ENCODE measurements at places on chromosomes 4 and X. TPM values are rescaled to one million over a fixed set of nuclear protein-coding genes. Genes with fewer than 3 reads are reported as not detected.

DNA sequence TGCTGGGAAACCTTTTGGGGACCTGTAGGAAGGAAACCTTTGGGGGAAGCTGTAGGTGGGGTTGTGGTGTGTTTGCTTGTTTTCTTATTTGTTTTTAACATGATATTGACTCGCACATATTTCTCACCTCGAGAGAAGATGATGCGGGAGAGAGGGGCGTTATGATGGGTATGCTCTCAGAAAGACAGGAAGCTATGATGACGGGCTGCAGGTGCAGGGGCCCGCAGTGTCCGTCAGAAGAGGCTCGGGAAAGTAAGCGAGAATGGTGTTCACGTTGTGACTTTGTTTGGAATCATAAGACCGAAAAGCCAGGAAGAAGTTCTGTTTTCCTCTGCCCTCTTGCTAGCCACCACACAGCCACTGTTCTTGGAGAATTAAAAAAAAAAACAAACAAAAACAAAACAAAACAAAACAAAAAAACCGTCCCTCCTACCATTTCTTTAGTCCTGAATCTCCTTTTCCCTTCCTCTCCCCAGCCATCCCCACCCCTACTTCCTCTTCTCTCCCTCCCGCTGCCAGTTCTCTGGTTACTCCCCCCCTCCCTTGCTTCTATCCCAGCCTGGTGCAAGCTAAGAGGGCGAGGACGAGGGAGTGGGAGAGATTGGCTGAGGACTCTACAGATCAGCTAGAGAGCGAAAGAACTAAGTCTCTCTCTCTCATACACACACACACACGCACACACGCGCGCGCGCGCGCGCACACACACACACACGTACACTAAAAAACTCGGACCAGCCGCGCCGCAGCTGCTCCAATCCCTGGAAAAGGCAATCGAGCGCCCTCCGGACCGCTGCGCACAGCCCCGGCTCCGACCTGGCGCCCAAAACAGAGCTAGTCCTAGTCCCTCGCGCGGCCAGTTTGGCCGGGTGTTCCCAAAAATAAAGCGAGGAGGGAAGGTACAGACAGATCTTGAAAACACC is at the start of gene BMP3:
Gene BMP3, plus strand, starts transcription at position 648 of the 920 bp plus-strand sequence. CDS start 577 bp downstream, outside the sequence.
- no peak for DNase-seq

- peak; percentile 23 for DNase-seq
Measured at GRCh38 chr4:82223715-82224114, 150.1 kb downstream of the HNRNPD start.

- no peak for DNase-seq
Measured at GRCh38 chr4:179662522-179662921, 2220.3 kb upstream of the AGA start.

GRCh38 chrX:53088136-53088974 is 5.6 kb upstream of the KANTR start:
- peak; percentile 87 for DNase-seq

- DNase-seq = no peak
Measured at GRCh38 chrX:139720979-139721378, 13.0 kb upstream of the MCF2 start.

- no peak for DNase-seq
Measured at GRCh38 chrX:15929194-15929593, 74.6 kb upstream of the AP1S2 start.

GRCh38 chr4:20326460-20326859 is 74.8 kb downstream of the SLIT2 start:
- no peak for DNase-seq

GRCh38 chrX:110732266-110732665 is 63.4 kb downstream of the CHRDL1 start:
- no peak for DNase-seq

- no peak for DNase-seq
Measured at GRCh38 chrX:24979081-24979480, 36.7 kb downstream of the ARX start.

- no peak for DNase-seq
Measured at GRCh38 chr4:4724321-4724720, 135.1 kb upstream of the MSX1 start.

DNA sequence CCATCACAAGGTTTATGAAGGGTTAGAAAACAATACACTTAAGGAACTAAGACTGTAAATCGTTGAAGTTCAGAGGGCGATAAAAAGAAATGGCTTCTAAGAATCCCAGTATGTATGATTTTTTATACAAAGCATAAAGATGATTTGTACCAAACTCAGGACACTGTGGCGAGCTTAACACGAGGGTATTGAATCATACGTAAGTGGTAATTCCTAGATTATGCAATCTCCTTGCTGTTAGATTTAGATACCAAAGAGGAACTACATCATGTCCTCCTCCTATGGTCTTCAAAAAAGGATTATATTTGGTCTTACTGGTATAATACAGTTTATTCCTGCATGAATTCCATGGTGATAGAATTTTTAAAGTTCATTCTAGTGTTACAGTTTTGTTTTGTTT is 23.9 kb downstream of the NFKB1 start:
- DNase-seq = no peak

DNA sequence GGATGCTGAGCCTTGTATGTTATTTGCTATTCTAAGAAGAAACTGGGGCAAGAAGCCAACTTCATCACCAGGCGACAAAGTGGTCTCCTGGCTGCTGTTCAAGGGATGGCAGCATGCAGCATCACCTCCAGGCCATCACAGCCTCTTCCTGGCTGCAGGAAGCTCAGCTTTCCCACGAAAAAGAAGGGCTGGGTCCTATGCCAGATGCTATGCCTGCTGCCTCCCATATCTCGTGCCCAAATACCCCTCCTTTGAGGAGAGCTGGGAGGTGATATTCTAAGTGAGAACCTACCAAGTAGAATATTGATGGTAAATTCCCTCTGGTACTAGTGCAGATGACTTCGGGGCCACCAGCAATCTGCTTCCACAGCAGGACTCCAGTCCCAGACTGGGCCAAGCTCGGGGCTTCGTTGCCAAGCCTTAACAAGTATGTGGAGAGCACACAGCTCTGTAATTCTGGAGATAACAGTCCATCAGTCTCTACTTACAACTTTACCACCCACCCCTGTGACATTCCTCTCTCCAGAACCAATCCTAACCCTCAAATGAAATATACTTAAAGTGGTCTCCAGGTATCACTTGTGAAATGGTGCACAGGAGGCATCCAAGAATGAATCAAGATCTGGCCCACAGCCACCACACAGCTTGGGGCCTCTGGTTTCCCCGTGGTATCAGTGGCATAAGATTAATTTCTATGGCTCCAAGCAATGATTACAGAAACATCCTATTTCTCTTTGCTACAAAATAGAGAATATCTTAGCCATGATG is 149.3 kb downstream of the PALLD start:
- no peak for DNase-seq

- no peak for DNase-seq
Measured at GRCh38 chrX:142831961-142832530, 193.7 kb upstream of the SPANXN4 start.

GRCh38 chr4:124861761-124862160 is 149.2 kb upstream of the ANKRD50 start:
- no peak for DNase-seq

GRCh38 chr4:101200561-101200960 is 146.8 kb downstream of the PPP3CA start:
- no peak for DNase-seq

DNA sequence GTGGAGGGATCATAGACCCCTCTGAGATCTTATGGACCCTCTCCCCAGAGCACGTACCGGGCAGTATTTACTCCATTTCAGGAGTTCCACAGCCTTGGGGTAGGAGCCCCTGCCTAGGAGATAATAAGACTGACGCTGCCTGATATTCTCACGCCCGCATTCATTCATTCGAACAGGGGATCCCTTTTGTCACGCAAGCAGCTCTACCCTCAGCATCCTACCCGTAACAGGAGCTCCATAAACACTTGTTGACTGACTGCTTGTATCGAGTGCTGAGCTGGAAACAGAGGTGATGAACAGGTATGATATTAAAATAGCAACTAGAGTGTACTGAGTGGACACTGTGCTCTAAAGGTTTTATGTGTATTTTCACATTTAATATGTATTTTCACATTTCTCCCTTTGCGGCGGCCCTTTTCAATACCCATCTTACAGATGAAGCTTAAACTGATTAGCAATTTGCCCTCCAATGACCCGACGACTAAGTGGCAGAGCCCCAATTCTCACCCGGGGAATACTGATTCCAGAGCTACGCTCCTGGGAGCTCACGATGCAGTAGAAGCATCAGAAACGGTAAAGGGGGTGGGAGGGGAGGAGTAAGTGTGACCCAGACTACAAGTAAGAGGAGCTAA is 888 bp downstream of the RAB28 start:
- peak; percentile 16 for DNase-seq

- peak; percentile 36 for DNase-seq
Measured at GRCh38 chrX:12997906-12998687, 23.2 kb downstream of the TMSB4X start.

- no peak for DNase-seq
Measured at GRCh38 chr4:64068096-64068495, 341.2 kb downstream of the TECRL start.

DNA sequence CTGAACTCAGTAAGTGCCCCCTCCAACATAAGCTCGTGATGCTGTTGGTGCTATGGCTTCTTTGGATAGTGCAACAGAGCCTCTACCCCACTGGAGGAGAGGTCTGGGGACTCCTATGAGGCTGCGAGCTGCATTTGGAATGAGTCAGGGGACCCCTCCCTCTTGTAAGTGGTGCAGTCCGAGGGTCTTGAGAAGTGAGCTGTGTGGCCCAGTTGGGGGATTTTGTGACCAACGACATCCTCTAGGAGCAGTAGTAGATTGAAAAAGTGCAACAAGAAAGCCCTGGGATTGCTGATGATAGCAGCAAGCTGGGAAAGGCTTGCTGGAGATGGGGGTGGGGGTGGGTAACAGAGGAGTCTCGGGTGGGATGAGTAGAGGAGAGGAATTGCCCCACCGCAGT is 3.1 kb downstream of the FRMPD3 start:
- DNase-seq = no peak

DNA sequence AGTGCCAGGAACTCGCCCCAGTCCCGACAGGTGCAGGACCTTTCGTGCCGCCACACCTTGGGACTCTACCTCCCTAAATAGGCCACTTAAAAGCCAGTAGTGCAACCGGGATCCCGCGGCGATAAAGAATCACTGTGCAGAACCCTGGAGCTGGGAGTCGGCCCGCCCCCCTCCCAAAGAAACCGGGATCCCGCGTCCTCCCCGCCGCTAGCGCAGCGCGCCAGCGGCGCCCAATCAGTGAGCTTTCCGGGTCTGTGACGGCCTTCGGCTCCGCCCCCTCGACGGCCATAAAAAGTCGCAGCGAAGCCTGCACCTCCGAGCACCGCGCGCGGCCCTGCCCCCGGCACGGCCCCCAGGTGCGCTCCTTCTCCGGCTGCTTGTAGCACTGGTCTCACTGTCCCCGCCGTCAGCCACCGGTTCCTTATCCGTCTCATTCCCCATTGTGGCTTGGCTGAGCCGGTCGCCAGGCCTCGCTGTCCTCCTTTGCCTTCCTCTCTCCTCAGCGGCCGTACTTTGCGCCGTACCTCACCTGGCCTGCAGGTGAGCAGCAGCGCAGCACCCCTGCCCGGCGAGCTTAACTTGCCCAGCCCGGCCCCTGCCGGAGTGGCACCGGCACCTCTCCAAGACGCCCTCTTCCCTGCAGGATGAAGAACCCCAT is at the start of gene LRAT:
Gene LRAT, plus strand, starts transcription at position 318 of the 658 bp plus-strand sequence. Its CDS starts 327 bp downstream, at position 645.
- peak; percentile 56 for DNase-seq

DNA sequence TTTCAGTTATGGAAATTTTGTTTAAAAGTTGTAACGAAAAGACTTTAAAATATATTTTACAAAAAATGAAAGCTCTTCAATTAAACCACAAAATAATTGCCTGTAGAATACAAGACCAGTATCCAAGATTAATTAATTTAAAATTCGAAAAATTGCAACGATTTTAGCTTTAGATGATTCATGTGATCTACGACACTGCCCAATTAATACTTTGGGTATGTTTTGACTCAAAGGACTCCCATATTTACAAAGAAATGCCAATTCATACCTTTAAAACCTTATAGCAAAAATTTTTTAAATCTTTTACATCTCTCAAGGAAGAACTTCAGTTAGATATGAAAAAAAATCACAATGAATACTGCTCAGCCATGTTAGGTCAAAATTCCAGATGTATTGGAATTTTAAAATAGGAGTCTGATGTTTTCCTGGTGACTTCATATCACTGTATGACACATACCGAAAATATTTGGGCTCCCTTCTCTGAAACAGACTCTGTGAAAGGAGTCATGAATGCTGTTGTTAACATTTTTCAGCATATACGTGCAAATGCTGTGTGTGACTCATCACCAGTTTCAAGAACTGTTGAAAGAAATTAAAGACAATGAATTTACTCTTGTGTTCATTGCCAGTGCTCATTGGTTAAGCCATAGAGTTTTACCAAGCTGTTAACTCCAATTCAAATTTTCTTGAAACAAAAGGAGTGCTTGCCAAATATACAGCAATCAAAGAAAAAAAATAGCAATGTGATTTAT is 13.8 kb upstream of the SMS start:
- DNase-seq = no peak

CNKSR2 gene
- total RNA-seq = 3.7 TPM

ATP8A1 gene
- 23.9 TPM for total RNA-seq

GPC3 gene
- total RNA-seq = 0.39 TPM

NXF2B gene
- not detected for total RNA-seq

CLDN2 gene
- not detected for total RNA-seq

CT47B1 gene
- not detected for total RNA-seq

GPC4 gene
- not detected for total RNA-seq

NPNT gene
- total RNA-seq = not detected

RAB39B gene
- total RNA-seq = 13.6 TPM

LNX1 gene
- not detected for total RNA-seq

ADH1C gene
- not detected for total RNA-seq

CLDN22 gene
- total RNA-seq = not detected

PDHA2 gene
- total RNA-seq = not detected

HMGB2 gene
- total RNA-seq = 614 TPM

Measured in activated CD4-positive, alpha-beta memory T cell treated with anti-CD3 and anti-CD28 coated beads for 36 hours (primary cell).